ENCODE measurements at places on chromosomes 7 and 10.

DNA sequence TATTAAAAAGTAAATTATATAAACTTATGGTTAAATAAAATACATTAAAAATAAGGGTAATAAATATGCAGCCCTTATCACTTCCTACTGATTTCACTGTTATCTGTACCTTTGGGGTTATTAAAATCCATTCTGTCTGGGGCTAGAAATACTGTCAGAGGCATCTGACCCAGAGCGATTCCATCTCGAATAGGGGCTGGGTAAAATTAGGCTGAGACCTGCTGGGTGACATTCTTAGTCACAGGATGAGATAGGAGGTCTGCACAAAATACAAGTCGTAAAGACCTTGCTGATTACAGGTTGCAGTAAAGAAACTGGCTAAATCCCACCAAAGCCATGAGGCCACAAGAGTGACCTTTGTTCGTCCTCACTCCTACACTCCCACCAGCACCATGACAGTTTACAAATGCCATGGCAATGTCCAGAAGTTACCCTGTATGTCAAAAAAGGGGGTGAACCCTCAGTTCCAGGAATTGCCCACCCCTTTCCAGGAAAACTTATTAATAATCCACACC is 77.6 kb downstream of the COBL start:
- no peak for DNase-seq

DNA sequence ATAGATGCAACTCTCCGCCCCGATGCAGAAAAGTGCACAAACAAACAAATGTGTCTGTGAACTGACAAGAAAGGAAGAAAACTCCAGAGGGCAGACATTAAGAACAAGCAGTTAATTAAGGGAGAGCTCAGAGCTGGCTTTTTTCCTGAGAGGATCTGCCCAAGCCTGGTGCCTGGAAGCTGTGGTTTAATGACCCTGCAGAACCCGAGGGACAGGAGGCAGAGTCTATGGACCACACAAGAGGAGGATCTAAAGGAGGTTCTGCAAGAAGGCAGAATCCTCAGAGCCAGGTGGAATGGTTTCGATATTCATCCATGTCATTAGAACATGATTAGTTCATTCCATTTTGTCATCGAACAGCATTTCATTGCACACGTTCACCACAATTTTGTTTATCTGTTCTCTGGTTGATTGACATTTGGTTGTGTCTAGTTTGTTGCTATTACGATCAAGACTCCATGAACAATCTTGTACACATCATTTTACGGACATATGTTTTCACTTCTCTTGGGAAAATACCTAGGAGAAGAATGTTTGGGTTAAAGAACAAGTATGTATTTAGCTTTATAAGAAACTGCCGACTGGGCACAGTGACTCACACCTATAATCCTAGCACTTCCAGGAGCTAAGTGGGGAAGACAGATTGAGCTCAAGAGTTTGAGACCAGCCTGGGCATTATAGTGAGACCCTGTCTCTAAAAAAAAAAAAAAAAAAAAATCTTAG is 560.2 kb downstream of the CALN1 start:
- DNase-seq, result no peak

DNA sequence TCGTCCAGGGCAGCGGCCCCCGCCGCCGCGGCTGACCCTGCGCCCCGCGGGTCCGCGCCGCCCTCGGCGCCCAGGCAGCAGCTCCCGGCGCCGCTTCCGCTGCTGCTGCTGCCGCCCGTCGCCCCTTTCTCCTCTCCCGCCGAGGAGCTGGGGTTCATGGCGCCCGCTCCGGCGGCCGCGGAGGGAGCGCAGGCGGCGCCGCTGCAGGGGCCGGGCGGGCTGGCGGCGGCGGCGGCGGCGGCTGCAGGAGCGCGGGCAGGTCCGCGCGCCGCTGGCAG is 286 bp downstream of the DGKI start:
- DNase-seq, result no peak

DNA sequence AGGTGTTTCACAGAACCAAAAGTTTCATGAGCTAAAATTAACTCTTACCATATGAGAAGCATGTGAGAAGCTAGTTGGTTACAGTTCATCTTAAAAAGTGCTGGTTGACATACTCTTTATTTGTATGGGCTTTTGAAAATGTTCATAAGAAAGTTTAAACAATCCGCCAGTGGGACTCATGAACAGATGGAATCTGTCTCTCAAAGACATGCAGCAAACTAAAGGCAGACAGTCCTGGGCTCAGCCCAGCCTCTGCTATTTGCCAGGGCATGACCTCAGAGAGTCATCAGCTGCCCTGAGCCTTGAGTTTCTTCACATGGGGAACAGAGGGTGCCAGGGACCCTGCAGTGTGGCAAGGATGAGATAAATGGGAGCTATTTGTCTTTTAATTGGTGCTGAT is 3.2 kb downstream of the PYROXD2 start:
- no peak for DNase-seq

DNA sequence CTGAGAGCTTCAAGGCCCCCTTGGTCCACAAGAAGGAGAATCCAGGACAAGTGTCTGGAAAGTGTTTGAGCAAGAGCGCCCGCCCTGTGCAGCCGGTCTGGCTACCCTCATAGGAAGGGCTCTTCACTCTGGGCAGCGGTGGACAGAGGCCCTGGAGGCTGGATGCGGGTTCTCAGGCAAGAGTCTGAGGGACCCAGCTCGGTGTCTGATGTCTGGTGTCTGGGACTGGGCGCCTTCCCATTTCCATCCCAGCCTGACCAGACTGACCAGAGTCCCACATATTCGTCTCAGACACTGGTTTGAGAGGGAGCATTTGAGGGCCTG is 59.8 kb downstream of the HK1 start:
- no peak for DNase-seq

DNA sequence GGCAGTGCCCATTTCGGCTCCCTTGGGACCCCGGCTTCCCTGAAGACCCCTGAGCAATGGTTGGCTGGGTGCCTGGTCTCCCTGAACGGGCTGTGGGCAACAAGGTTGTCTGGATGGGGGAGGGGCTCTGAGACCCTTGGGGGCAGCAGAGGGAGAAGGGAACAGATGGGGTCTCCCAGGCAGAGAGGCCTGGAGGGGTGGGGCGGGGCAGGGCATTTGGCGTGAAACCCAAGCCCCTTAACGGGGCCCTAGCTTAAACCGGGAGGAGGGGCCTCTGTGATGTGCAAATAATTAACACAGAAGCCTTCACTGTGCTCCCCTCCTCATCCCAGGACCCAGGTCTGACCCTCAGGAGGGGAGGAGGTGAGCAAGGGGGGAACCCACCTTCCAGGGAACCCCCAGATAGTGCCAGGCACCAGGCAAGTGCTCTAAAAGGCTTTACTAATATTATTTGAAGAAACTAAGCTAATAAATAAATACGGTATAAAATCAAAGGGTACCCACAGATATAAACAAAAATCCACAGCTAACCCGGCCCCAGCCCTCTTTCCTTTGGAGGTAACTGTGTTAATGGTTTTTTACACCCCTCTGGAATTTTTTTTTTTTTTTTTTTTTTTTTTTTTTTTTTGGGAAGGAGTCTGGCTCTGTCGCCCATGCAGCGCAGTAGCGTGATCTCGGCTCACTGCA is 170.8 kb downstream of the RNF216 start:
- DNase-seq, result no peak

DNA sequence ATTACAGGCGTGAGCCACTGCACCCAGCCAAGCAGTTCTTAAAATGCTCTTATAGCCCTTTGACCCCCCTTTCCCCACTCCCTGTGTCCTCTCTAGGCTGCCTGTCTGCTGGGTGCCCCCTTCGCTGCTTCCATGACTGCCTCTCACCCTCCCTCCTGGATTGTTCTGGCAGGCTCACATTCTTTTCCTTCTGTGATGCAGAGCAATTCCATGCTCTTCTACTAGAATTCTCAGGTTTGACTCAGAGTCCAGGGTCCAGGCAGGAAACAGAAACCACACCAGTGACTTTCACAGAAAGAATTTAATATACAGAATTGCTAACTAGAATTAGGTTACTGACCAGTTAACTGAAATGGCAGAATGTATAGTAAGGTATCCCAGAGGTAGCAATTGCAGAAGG is 244.8 kb downstream of the BAMBI start:
- DNase-seq, result no peak
